Astrocyte (in vitro differentiated cells and primary cell): ENCODE measurements at places on chromosomes 5 and 9. TPM values are rescaled to one million over a fixed set of nuclear protein-coding genes. Genes with fewer than 3 reads are reported as not detected.
A peak's percentile ranks its signal among the peaks of the same experiment; 100 is the strongest.

GRCh38 chr9:77125665-77126064 lies 51.7 kb upstream of the VPS13A start:
- H3K27me3 ChIP-seq, result no peaks in the 10 kb centered on the region
- H3K4me1 ChIP-seq, result no peaks in the 10 kb centered on the region
- no peak for DNase-seq

GRCh38 chr5:151174612-151175101 lies 17.1 kb upstream of the ANXA6 start:
- no peak for DNase-seq
- no peak overlapping the region for H3K4me3 ChIP-seq
- no peak overlapping the region for H3K27ac ChIP-seq
- H3K4me1 ChIP-seq, result no peaks in the 10 kb centered on the region
- peaks cover 10% of the 10 kb centered on the region for H3K27me3 ChIP-seq

DNA sequence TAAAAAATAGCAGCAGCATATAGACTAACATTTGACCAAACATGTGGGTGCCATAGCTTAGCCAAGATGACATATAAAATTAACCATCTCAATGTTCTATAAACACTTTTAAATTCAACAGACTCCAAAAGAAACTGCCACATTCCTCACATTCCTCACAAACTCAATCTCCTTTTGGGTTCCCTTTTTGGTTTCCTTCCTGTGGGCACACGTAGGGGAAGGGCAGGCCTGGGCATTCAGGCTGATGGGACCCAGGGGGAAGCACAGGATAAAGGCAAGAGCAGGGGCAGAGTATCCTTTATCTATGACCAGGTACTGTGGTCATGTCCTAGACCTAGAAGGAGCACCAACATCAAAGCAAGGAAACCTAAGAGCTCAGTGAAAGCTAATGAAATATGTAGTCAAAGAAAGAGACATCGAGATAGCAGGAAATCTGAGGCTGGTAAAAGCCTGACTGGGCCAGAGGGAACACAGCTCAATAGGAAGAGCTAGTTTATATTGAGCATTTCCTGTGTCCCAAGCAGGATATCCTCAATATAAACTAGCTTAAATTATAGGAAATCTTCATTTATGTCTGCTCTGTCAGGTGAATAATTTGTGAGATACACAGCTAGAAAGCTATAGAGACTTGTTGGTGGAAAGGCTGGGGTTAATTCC lies 13.6 kb upstream of the ERAP1 start:
- H3K36me3 ChIP-seq, result no peaks in the 10 kb centered on the region
- H3K4me1 ChIP-seq, result peaks cover 12% of the 10 kb centered on the region
- no peak for DNase-seq
- H3K4me3 ChIP-seq, result no peak overlapping the region
- H3K27me3 ChIP-seq, result no peaks in the 10 kb centered on the region
- no peak overlapping the region for H3K27ac ChIP-seq

DNA sequence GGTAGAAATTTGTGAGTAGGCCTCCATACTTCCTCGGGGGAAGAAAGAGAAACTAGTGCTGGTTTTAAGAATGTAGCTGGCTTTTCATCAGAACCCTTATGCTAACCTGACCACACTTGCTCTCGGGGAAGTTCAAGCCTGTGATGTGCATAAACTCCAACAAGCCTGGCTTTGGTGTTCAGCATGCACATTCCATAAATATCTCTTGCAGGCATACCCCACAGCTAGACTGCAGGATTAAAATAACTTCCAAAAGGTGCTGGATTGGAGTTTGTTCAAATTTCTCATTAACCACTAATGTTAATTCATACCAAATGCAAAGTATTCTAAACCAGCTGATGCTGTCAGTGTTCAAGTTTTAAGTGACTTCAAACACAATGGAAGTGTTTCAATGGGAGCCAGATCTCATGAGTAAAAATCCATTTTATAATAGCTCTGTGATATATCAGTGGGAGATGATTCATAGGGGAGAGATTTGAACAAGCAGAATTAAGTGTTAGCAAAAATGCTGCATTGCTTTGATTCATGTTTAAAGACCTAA lies 79.4 kb downstream of the NPR3 start:
- H3K4me3 ChIP-seq, result no peak overlapping the region
- no peaks in the 10 kb centered on the region for H3K27me3 ChIP-seq
- peak overlapping the region; percentile 33 for H3K27ac ChIP-seq
- peak; percentile 88 for DNase-seq

The COL23A1 gene
- 0.16 and 0.19 TPM in 2 replicates for total RNA-seq

The PLAC8L1 gene
- total RNA-seq, result 2.0 and 2.7 TPM in 2 replicates

The ADAMTS6 gene
- 27.7 and 37.1 TPM in 2 replicates for total RNA-seq

- no peaks in the 10 kb centered on the region for H3K27me3 ChIP-seq
- H3K4me1 ChIP-seq, result no peaks in the 10 kb centered on the region
- no peak overlapping the region for H3K4me3 ChIP-seq
- DNase-seq, result peak; percentile 5
- no peak overlapping the region for H3K27ac ChIP-seq
Measured at GRCh38 chr5:57277085-57277484, 103.2 kb downstream of the GPBP1 start.

The EQTN gene
- total RNA-seq, result not detected in 2 replicates

The MORN5 gene
- not detected in 2 replicates for total RNA-seq
